ENCODE measurements at places on chromosomes 7 and 10.

GRCh38 chr10:80260295-80261243 lies 28.9 kb downstream of the MAT1A start:
- no peak for DNase-seq

- DNase-seq = no peak
These were observed 19.9 kb downstream of the CCDC3 start for GRCh38 chr10:12981570-12981969.

DNA sequence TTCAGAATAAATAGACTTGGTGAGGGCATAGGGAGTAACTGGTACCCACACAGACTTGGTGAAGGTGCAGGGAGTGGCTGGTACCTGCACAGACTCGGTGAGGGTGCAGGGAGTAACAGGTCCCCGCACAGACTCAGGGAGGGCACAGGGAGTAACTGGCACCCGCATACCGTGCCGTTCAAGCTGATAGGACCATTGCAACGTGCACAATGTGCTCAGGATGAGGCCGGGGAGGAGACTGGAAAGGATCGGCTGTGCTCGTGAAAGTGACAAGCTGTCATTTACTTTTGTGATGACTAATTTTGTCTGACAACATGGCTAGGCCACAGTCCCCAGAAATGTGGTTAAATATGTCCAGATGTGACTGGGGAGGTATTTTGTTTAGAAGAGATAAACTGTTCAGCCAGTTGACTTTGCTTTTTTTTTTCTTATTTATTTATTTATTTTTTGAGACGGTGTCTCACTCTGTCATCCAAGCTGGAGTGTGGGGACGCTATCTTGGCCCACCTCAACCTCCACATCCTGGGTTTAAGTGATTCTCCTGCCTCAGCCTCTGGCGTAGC lies 76.2 kb upstream of the NMT2 start:
- no peak for DNase-seq

DNA sequence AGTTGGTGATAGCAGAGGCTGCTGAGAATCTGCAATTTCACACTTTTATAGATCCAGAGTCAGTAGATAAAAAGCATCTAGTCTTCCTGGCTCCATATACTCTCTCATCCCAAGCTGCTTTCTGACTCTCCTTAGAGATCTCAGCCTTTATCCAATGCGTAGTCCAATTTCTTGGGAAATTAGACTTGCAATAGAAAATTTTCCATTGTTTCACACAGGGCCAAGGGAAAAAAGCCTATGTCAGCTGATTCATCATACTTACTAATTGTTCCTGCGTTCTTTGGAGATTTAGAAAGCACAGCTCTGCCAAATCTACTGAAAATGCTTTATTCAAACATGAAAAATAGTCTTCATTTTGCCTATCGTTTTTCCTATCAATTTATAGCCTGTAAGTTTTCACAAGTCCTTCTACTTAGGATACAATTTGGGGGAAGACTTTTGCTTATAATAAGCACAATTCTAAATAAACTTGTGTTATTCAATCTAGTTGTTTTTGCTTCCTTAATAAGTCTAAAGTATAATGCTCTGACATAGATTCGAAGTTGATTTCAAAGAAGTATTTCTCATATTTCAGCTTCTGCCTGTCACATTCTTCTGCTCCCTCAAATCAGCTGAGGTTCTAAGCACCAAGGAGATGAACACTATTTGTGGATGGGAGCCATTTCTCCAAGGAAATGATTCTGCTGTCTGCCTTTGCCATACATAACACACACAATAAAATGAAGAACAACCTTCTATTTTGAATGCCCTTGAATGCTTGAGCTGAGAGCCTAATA lies 165.4 kb downstream of the ADAM12 start:
- DNase-seq = no peak

DNA sequence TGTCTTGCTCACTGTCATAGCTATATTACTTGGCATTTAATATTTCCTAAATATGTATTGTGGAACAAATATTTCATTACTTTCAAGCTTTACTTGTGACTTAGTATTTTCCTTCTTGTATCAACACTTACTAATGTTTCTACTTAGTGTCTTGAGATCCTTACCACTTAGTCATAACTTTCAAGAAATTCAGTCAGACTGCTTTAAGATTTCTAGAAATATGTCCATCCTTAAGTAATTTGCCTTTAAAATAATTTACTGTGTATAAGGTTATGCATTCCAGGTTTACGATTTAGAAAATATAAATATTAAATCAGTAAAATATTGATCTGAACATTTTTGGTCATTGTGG lies 87.3 kb upstream of the CSTF2T start:
- DNase-seq = no peak

- no peak for DNase-seq
These were observed 273.9 kb upstream of the ZNF32 start for GRCh38 chr10:43922335-43923280.

DNA sequence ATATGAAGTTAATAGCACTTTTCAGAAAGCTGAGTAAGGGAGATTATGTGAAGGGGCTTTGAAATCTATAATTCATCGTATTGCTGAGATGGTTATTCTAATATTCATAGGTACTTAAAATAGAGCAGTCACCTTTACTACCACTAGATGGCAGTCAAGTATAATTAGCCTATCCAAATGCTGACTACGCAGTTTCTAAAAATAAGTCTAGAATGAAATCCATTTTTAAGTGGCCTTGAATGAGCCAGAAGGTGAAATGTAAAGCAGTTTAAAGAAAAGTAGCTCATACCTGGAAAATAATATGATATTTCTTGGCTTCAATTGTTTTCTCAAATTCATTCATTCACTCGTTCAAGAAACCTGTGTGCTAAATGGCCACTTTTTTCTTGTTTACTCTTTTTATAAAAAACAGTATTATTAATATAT lies 1277.1 kb downstream of the GATA3 start:
- no peak for DNase-seq

GRCh38 chr7:128349466-128349825 lies 5.7 kb upstream of the RBM28 start:
- no peak for DNase-seq

DNA sequence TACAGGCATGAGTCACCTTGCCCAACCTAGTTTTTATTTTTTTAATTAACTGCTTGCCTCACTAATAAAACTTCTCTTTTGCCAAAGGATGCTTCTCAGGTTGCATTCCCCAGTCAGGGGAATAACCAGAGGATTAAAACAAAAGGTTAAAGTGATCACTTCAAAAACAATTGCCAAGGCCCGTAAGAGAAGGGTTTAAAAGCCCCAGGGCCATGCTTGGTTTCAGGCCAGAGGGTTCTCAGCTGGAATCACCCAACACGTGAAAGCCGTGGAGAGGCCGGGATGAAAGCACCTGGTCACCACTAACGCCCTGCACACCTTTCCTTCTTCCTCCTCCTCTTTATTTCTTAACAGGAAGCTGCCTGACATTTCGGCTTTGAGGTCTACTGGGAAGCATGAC lies 587.5 kb downstream of the PTPRN2 start:
- no peak for DNase-seq

DNA sequence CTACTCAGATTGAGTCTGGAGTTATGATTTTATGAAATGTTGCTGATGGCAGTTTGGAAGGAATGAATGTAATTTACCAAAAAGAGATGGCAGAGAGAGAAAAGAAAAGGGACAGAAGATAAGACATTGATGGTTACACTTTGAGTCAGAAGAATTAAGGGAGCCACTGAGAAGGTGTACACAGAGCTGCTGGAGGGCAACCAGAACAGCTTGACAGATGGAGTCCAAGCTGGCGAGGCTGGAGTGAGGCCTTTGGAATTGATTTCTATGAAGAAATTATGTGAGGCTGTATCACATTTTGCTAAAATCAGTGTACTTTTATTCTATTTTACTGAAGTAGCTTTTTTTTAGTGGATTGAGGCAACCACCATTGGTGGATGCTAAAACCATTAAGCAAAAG lies 740.5 kb downstream of the REEP3 start:
- DNase-seq = no peak

GRCh38 chr10:83806717-83807116 lies 332.6 kb upstream of the GHITM start:
- no peak for DNase-seq

- DNase-seq = no peak
These were observed 450.7 kb downstream of the HTR7 start for GRCh38 chr10:90407131-90407530.

- DNase-seq = no peak
These were observed 30.7 kb upstream of the AQP1 start for GRCh38 chr7:30880941-30881340.

DNA sequence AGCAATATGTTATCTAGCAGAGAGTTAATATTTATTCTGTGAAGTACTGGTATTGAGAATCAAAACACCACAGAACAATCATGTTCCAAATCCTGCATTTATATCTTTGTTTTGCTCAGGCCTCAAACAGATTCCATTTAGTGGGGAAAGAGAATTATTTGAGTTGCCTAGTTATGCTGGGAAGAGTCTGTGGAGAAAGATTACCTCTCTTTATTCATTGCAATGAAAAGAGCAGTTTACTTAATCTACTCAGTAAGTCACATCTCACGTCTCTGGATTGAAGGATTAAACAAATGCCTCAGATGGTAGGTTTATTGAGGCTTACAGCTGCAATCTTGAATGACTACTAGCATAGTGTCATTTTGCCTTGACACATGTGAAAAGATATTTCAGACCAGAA lies 76.4 kb downstream of the RUNDC3B start:
- DNase-seq = no peak

GRCh38 chr7:158278745-158279320 lies 308.8 kb downstream of the PTPRN2 start:
- DNase-seq = no peak

DNA sequence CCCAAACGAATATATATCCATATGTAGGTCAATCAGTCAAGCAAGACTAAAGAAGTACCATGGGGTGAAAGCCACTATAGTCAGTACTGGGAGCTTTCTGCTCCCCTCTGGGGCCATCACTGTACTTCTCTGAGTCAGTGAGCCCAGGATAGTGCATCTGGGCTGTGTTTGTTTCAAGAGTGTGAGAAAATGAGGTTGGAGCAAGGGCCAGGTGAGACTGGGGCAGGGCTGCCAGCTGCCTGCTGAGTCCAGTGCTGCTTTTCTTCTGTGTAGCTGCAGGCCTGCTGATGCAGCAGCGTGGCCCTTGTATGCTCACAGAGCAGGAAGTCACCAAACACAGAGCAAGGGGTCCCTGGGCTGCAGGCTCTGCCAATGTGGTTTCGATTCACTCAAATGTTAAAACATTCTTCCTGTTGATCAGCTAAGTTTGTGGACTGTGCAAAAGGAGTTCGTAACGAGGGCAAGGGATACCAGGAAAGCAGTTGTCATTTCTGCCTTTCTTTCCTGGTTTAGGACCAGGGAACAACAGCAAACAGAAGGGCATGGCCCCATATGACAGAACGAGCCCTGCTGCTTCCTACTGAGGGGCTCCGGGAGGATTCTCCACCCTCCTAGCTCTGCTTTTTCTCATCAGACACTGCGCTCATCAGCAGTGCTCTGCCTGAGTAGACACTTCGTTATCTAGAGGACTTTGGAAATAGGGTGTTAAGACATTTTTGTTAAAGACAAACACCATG lies 65.4 kb upstream of the TNS3 start:
- DNase-seq = no peak

GRCh38 chr7:8184221-8184620 lies 77.7 kb downstream of the ICA1 start:
- no peak for DNase-seq

- DNase-seq = no peak
These were observed 91.2 kb upstream of the POT1 start for GRCh38 chr7:125020801-125021200.

DNA sequence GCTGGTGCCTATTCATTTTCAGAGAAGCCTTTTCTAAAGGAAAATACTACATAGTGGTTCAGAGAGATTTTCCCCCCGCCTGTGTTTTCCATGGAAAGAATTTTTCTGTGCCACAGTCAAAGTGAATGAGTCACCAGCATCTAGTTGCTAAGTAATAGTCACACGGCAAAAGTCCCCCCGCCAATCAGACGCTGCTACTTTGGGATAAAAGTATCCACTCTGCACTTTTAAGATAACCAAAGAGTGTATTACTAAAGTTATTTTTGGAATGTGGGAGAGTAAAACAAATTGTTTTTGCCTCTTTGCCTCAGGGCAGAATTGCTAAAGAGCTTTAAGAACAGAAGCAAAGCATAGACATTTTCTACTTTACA lies 23.5 kb downstream of the ABLIM1 start:
- DNase-seq = peak; percentile 59

DNA sequence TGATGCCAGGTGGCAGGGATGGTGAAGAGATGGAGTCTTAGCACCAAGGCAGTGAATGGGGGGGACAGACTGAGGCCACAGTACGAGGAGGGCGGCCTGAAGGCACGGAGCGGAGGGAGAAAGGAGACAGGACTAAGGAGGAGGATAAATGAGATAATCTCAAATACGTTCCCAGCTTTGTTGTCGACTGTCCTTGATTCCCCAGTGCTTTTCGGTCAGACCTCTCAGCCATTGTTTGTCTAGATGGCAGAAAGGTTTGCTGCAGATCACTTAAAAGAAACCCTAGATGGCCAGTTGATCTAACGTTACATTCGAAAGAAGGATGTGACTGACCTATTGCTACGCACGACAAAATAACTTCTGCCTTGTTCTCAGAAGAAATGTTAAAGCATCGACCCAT lies 479.0 kb downstream of the GATA3 start:
- no peak for DNase-seq

DNA sequence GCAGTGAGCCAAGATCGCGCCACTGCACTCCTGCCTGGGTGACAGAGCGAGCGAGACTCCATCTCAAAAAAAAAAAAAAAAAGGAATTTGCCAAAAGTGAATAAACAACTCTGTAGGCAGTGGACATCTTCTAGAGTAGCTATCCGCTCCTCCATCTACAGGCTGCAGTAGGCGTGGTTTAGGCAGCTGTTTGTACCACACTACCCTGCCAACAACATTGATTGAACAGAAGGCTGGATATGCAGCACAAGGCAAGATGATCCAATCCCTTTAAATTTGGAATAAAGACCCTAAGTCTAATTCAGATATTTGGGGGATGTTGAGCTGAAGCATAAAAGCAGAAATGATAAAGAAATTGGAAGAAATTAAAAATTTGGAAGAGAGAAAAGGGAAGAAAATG lies 141.6 kb downstream of the TES start:
- no peak for DNase-seq

DNA sequence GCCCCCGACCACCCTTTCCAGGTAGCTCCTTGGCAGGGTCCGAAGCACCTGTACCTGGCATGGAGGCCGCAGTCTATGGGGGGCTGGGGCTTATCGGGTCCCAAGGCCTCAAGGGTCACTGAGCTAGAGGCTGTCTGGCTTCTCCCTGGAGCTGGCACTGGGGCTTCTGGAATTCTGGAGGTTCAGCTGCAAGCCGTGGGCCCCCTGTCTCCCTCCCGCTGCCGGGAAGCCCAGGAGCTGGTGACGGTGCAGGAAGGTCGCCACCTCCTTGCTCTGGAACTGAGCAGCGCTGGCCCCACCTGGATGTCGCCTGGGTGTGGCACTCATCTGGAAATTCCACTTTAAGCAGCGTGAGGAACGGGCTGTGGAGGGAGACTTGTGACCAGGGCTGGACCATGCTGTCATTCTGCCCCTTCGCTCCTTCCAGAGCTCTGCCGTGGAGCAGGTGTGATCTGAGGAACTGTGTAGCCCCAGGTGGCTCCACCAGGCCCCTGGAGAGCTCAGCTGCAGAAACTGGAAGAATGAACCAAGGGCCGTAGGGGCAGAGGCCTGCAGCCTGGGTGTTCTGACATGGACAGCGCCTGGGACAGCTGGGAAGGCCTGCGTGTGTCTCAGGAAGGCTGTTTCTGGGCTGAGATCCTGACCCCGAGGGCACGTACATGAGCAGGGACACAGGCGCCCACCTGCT lies 129.7 kb upstream of the PPP2R2D start:
- no peak for DNase-seq

All from mucosa of gallbladder (tissue), 1 donor.